ENCODE measurements at places on chromosomes 2 and 18. TPM values are rescaled to one million over a fixed set of nuclear protein-coding genes. Genes with fewer than 3 reads are reported as not detected.

ACTG2 gene
- total RNA-seq, result 0.10 TPM

HOXD8 gene
- not detected for total RNA-seq

CHST9 gene
- 0.10 TPM for total RNA-seq

FAHD2B gene
- 3.1 TPM for total RNA-seq

PXDN gene
- total RNA-seq, result 0.94 TPM

SOX11 gene
- under 0.01 TPM for total RNA-seq

AQP12B gene
- not detected for total RNA-seq

PRLH gene
- not detected for total RNA-seq

TMEM178A gene
- not detected for total RNA-seq

UGT1A8 gene
- not detected for total RNA-seq

TFCP2L1 gene
- total RNA-seq, result 0.10 TPM

AMER3 gene
- total RNA-seq, result not detected

CAD gene
- total RNA-seq, result 5.7 TPM

CNGA3 gene
- not detected for total RNA-seq

RUFY4 gene
- 1.0 TPM for total RNA-seq

Data from mononuclear cell (primary cell).